ENCODE measurements at places on chromosomes 4 and X. TPM values are rescaled to one million over a fixed set of nuclear protein-coding genes. Genes with fewer than 3 reads are reported as not detected.

DNA sequence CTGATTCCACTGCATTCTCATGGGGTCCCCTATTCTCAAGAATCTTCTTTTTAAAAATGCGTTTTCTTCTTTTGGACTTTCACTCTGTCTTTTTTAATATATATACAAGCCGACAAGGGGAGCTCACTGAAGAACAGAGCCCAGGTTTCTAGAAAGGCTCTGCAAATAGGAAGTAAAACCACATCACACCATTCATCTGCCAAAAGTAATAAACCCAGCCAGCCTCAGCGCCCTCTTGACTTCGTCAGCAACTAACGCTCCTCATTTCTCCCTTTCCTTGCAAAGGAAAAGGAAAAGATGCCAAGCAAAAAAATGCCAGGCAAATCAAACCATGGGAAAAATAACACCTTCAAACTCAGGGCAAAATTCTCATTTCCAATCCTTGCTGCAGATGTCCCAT is 136.4 kb downstream of the HHIP start:
- DNase-seq: no peak

GRCh38 chrX:41001327-41001726 is 83.9 kb upstream of the USP9X start:
- DNase-seq: no peak

GRCh38 chr4:8771258-8771590 is 100.4 kb downstream of the HMX1 start:
- no peak for DNase-seq

DNA sequence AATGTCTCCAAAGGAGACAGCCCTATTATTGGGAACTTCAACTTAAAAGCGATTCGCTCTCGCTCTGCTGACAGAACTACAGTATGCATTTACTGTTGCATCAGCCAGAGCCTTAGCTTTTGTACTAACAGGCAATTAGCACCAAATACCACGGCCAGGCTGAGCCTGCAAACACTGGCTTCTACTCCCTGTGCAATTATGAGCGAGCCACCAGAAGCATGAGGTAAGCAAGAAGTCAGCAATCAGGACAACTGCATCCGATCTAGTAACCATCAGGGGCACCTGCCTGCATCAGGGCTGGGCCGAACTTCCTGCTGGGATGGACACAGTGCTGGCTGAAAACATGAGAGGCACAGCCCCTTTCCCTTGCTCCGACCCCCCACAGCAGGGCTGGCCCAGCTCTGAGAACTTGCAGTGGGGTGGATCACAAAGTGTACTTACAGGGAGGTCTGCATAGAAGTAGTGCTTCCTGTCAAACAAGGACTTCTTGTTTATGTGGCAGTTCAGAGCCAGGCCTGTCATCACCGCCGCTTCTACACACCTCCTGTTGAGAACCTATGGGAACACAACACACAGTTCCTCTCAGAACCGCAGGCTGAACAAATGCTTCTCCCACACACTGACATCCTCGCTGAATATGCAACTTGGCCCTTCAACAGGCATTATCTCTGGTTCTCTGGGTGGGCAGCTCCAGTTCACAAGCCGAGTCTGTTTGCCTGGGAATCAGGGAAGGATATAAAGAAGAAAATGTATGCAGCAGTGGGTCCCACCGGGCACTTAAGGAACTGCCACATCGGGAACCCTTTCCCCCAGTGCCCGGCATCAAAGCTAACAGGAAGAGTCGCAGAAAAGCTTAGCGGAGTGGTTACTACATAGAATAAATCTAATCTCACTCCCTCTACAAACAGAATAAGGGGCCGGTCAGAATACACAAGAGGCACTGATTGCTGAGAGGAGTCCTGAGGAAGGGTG is 41.5 kb downstream of the GATB start:
- DNase-seq: no peak

GRCh38 chr4:25424539-25425228 is 47.6 kb downstream of the ANAPC4 start:
- no peak for DNase-seq

TCP11X2 gene
- total RNA-seq: not detected

DNA sequence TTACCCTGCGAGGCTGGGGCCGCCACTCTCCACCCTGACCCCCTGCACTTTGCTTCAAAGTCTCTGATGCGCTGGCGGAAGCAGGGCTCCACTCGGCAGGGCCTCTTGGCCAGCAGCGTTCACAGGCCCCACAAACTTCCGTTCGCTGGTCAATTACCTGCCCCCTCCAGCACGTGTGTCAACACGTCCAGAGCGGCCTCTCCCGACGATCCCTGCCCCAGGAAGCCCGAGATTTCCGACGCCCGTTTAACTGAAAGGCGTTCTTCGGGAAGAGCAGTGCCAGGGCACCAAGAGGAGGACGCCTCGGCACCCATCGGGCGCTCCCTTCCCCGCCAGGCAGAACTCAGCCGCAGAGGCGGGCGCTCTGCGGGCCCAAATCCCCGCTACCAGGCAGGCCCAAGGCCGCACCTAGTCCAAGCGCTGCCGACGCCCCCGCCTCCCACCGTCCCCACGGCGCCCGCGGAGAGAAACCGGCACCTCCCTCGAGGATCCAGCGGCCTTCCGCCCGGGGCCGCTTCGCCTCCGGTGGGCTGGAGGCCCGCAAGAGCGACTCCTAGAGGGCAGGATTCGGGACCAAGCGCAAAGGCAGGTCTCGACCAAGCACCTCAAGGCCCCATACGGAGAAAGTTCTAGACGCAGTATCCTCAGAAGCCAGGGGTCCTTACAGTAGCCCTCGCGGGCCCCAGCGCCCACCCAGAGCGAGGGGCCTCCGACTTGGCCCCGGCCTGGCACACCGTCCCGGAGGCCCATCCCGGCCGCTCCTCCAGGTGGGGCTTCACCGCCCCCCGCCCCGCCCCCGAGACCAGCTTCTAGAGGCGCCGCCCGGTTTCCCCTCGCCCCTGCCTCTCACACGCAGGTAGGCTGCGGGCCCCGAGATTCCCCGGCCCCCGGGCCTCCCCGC is 586 bp downstream of the BCAP31 start:
- DNase-seq: peak; percentile 51

- peak; percentile 0 for DNase-seq
These were observed 154.9 kb downstream of the ASB9 start for GRCh38 chrX:15114743-15115566.

- DNase-seq: peak; percentile 41
These were observed 85.0 kb upstream of the FAM241A start for GRCh38 chr4:112060212-112060611.

TRIM2 gene
- total RNA-seq: 38.0 TPM

GRCh38 chr4:34323549-34324320 is 1920.6 kb downstream of the ARAP2 start:
- DNase-seq: peak; percentile 70

GYPA gene
- total RNA-seq: not detected

SPOCK3 gene
- total RNA-seq: not detected

DNA sequence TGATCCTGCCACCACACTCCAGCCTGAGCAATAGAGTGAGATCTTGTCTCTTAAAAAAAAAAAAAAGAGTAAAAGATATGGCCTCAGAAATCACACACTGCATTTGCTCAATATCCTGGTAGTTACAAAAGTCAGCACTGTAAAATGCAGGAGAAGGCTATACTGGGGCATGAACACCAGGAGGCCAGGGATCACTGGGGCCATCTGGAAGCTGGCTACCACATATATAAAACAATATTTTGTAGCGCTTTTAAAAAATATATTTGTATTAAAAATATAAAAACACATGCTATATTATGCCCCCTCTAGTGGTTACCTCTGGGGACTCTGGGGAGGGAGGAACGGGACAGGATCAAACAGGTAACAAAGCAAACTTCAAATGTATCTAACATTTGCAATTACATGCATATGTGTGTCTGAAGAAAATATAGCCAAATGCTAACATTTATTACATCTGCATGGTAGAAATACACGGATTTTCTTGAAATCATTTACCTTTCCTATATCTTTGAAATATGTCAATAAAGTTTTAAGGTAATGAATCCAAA is 4.0 kb downstream of the C4orf46 start:
- peak; percentile 51 for DNase-seq

SPANXN4 gene
- not detected for total RNA-seq

- no peak for DNase-seq
These were observed 68.8 kb downstream of the SLC2A9 start for GRCh38 chr4:9952415-9952950.

NLGN3 gene
- 0.43 TPM for total RNA-seq

MMRN1 gene
- not detected for total RNA-seq

COX7B2 gene
- not detected for total RNA-seq

- DNase-seq: no peak
These were observed 10.7 kb downstream of the RBPJ start for GRCh38 chr4:26331380-26331950.

GRCh38 chr4:8319061-8319460 is 49.5 kb downstream of the HTRA3 start:
- no peak for DNase-seq

- no peak for DNase-seq
These were observed 61.0 kb upstream of the FTHL17 start for GRCh38 chrX:31132821-31133241.

DNA sequence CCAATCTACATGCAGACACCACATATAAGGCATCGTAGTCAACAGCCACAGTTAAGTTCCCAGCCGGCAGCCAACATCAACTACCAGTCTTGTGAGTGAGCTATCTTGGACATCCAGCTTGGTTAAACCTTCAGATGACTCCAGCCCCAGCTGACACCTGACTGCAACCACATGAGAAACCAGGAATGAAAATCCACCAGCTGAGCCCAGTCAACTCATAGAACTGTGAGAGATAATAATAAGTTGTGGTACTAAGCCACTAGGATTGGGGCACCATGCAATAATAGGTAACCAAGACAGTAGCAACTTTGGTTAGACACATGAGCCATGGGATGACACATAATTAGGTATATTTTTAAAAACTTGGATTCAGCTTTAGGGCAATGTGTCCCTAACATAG is 188.1 kb upstream of the BCOR start:
- no peak for DNase-seq

Measured in fibroblast of villous mesenchyme (primary cell).